ENCODE measurements at places on chromosomes 5 and 9.

DNA sequence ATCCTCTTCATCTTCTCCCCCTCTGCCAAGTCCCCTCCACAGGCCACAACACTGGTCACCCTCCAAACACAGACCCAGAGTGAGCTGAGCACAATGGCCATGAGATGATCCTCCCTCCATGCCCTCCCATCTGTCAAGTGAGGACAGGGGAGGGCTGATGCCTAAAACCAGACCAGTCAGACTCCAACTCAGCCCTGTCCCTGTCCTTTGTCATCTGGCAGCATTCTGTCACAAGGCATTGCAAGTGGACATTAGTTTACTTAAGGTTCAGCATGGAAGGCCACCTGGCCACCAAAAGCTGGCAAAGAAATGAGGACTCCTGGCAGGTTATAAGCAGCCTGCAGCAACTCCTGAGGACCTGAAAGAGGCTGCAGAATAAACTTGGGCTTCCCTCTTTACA lies 136.2 kb upstream of the SLC30A5 start:
- DNase-seq: no peak

GRCh38 chr9:6884101-6884500 lies 126.3 kb downstream of the KDM4C start:
- DNase-seq: no peak

GRCh38 chr5:116564756-116565490 lies 9.7 kb downstream of the SEMA6A start:
- no peak for DNase-seq

- no peak for DNase-seq
Observed at GRCh38 chr5:141913560-141914198, 10.0 kb upstream of the DELE1 start.

- DNase-seq: no peak
Observed at GRCh38 chr9:93674580-93675335, 98.4 kb downstream of the PHF2 start.

DNA sequence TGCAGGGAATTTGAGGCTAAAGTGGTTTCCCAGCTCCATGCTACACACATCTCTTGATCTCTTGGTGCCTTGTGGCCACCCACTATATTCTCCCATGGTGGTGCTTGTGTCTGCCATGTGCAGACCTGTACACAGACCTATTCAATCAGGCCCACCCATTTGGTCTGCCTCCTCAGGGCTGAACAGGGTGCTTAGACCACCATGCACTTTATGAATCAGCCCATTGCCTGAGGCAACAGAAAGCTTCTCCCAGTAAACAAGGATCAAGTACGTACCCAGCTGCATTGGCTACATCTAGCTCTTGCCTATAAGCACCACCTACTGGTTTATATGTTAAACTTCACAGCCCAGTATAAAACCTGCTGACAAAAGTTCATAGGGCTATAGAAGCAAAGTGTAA lies 664.3 kb upstream of the EDIL3 start:
- DNase-seq: no peak

- DNase-seq: no peak
Observed at GRCh38 chr5:1549475-1550030, 25.8 kb upstream of the LPCAT1 start.

DNA sequence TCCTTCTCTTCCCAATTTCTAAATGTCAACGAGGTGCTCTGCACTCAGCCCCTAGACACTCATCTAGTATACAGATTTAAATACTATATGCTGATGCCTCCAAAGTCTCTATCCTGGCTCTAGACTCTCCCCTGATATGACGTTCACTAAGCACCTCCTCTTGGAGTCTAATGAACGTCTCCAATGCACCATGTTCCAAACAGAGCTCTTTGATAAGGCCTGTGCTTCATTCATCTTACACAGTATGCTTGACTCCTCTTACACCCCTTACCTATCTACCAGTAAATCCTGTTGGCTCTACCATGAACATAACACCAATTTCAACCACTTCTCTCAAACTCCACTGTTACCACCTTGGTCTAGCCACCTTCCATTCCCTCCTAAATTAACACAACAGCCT lies 25.7 kb downstream of the OXCT1 start:
- no peak for DNase-seq

- DNase-seq: no peak
Observed at GRCh38 chr5:41335596-41336181, 122.4 kb upstream of the C6 start.

DNA sequence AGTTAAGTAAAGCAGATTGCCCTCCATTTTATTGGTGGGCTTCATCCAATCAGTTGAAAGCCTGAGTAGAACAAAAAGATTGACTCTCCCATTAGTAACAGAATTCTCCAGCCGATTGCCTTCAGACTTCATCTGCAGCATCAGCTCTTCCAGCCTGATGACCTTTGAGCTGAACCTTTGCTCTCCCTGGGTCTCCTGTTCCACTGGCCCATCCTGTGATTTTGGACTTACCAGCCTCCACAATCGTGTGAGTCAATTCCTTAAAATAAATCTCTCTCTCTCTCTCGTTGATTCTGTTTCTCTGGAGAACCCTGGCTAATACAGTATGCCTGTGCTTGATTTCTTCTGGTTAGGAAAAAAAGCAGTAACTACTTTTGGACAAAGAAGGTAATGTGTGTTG lies 121.9 kb downstream of the OSTF1 start:
- DNase-seq: no peak

DNA sequence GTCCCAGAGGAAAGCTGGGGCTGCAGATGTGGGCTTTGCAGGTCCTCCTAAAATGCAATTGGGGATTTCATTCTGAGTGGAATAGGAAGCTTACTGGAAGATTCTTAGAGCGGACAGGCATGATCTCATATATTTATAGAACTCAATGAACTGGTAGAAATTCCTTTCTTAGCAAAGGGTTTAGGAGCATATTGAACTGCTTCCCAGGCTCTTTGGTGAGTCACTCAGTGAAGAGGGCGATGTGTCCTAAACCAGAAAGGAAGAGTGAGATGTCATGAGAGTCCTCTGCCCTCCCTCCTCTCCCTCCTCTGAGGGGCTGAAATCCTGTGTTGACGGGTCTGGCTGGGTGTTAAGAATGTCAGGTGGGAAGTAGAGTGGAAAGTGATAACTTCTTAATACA lies 26.3 kb upstream of the SEMA6A start:
- DNase-seq: no peak

GRCh38 chr5:110209401-110209800 lies 517.1 kb downstream of the TMEM232 start:
- DNase-seq: no peak

GRCh38 chr9:19498015-19498414 lies 89.2 kb downstream of the ACER2 start:
- DNase-seq: no peak

DNA sequence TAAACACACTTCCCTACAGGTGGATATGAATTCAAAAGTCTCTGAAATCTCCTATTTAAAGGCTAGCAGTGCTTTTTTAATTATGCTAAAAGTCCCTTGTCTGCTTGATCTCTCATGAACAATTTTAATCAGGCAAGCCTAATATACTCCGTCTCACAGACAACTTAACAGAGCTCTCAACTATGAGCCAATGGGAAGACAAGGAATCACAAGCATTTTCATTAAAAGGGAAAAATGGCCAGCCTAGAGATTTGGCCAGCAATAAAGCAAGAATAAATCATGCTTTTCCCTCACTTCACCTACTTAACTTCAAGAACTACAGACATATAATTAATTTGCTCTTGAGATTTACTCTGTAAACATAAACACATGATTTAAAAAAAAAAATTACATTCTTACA lies 78.0 kb downstream of the RFX3 start:
- DNase-seq: no peak

- DNase-seq: no peak
Observed at GRCh38 chr5:156476678-156477077, 149.7 kb downstream of the SGCD start.

DNA sequence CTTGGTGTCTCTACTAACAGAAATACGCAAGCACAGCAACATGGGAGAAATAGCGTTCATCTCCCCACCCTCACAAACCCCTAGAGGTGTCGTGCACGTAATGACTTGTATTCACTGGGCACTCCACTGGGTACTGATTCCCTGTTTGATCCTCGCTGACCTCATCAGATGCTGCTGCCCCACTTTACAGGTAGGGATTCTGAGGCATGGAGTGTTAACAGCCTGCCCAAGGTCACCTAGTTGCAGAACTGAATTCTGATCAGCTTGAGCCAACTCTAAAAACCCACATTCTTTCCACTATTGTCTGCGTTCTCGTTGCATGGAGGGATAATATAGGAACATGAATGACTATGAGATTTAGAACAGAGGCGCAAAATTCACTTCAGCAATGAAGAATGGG lies 96.3 kb downstream of the TRIO start:
- DNase-seq: no peak

DNA sequence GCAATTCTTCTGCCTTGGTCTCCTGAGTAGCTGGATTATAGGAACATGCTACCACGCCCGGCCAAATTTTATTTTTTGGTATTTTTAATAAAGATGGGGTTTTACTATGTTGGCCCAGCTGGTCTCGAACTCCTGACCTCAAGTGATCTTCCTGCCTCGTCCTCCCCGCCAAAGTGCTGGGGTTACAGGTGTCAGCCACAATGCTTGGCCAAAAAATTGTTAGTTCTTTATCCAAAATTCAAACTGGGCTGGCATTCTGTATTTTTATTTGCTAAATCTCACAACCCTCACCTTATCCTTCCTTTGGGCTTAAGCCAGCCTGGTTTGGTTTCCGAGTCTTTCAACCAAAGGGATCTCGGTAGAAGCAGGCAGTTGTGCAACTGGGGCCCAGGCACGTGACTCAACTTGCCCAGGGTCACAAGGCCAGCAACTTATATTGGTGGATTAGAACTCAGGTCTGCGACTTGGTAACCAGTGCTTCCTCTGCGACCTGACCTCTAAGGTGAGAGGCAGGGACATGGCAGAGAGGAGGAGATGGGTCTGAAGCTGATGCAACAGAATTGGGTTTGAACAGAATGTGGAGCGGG lies 26.5 kb upstream of the BOD1 start:
- no peak for DNase-seq

DNA sequence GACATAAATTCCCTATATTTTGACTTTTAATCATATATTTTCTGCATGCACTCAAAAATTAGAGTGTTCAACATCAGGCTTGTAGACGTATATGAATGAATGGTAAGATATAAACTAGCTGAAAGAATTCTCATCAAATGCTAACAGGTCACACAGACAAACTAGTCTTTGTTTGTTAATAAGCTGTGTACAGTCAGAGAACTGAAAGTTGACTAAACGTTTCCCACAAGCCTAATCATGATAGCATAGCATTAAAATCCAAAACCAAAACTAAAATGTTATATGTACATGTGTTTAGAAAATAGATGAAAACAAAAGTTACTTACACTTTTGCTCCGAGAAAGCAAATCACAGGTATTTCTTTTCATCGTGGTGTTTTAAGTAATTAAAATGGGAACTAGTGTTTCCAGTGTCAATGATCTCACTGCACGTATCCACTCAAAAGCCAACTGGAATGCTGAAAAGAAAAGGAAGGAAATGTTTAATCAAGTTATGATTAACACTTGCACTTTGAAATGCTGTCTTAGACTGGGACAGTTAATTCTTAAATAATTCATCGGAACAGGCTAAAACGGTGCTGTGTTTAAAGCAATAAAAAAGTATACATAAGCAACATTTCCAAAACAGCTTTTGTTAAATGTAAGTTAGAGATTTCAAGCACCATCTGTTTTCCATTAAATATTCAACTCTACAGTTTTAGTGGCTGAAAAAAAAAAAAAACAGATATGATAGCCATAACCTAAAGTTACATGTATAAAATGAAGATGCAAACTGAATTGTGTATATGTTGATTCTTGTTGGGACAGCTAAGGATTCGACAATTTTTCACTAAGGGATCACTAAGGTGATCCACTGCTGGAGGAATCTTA lies 291.9 kb upstream of the PDE4D start:
- no peak for DNase-seq

DNA sequence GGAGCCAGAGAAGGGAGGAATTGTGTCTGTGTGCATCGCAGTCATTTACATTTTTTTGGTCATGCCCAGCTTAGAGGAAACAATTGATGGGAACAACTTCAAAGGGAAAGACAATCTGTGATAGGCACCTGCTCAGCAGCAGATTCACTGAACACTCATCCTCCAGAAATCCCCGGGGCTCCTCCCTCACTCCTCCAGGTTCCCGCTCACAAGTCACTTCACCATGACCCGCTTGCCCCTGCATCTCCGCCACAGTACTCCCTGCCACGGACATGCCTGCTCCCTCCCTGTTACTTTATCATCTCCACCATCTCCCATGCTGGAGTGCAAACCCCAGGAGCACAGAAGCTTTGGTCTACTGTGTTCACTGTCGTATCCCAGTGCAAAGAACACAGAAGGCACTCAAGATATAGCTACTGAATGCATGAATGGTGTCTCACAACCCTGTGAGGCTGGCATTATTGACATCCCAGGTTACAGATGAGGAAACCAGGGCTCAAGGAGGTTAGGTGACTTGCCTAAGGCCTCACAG lies 16.2 kb downstream of the LHX6 start:
- DNase-seq: no peak

- DNase-seq: no peak
Observed at GRCh38 chr5:134086225-134086942, 28.1 kb upstream of the TCF7 start.

- DNase-seq: no peak
Observed at GRCh38 chr5:15074651-15075050, 203.1 kb upstream of the ANKH start.

GRCh38 chr5:18749763-18750162 lies 1115.5 kb downstream of the TAF11L14 start:
- DNase-seq: no peak

- no peak for DNase-seq
Observed at GRCh38 chr9:137478613-137478961, 19.5 kb upstream of the NSMF start.

DNA sequence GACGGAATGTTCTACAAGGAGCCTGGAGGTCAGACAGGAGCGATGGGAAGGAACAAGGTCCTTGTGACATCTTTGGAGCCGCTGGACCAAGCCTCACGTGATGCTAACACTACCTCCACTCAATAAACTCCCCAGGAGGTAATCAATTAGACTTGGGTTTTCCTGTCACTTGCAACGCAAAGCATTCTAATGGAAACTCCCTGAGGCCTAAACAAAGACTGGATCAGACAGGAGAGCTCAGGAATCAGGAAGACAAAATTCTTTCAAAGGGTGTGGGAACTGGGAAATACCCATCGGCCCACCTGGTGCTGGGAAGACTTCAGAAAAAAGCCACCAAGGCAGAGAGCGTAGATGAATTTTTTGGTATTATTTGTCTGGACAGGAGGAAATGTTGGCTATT lies 22.3 kb upstream of the UNC5A start:
- DNase-seq: no peak

DNA sequence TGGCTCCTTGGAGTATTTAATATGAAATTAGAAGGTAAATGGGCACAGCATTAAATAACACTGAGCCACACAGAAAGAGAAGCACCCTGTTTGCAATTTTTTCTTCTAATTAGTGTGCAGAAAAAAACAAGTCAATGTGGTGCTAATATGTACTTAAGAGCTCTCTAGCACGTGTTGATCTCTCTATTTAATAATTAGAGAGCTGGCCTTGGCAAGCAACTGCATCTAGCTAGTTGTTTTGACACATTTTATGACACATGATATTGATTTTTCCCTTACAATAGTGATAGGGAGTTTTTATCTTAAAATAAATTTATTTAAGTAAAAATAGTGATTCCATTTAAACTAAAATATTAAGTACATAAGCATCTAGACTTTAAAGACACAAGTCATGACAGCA lies 54.5 kb upstream of the NUDT12 start:
- no peak for DNase-seq

GRCh38 chr9:346111-346571 lies 131.5 kb downstream of the DOCK8 start:
- DNase-seq: no peak
